ENCODE measurements at places on chromosomes 5 and 9.

- DNase-seq = no peak
These were observed 366.2 kb upstream of the GRAMD2B start for GRCh38 chr5:126056851-126057622.

DNA sequence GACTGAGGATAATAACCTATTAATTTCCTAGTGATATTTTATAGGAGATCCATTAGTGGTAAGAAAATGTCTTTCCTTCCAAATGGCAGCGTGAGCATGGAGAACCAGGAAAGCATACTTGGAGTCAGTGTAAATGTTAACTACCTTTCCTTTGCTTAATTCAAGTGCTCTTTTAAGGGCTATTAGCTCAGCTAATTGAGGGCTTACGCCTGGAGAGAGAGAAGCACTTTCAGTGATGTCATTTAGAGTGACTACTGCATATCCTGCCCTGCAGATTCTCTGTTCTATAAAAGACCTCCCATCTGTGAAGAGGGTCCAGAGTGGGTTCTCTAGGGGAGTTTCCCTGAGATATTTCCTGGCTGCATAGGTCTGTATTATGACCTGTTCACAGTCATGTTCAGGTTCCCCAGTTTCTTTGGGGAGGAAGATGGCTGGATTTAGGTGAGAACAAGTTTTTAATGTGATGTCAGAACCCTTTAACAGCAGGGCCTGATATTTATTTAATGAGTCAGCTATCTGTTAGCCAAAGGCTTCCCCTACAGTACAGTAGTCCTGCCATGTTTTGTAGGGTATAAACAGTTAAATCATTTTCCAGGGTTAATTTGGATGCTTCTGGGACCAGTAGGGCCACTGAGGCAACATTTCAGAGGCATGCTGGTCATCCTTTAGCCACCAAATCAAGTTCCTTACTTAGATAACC is 89.6 kb downstream of the TRIM36 start:
- DNase-seq = no peak

GRCh38 chr5:89081360-89081759 is 198.4 kb upstream of the MEF2C start:
- DNase-seq = no peak

GRCh38 chr5:95595289-95595931 is 24.5 kb upstream of the GPR150 start:
- DNase-seq = no peak

GRCh38 chr5:3394891-3395599 is 200.6 kb upstream of the IRX1 start:
- no peak for DNase-seq

DNA sequence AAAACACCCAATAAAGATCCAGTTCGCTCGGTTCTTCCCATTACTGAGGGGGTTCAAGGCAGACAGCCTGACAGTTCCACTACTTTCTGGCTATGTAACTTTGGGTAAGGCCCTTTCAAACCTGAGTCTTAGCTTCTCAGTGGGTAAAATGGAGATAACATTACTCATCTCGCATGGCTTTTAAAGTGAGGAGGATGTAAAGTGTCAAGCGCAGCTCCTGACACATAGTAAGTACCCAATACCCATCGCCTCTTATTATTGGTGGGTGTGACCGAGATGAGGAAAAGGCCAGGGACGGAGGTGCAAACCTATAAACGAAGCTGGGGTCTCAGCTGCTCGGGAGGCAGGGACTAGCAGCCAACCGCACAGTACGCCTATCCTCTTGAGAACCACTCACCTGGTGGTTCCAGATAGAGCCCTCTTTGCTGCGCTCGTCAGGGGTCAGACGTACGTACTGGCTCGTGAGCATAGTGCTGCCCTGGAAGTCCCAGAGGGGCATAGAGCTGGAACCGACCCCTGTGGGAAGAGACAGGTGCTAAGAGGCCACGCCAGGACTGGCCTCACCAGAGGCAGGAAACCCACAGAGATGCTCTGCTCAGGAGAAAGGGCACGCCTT is 584 bp downstream of the LMAN2 start:
- no peak for DNase-seq

DNA sequence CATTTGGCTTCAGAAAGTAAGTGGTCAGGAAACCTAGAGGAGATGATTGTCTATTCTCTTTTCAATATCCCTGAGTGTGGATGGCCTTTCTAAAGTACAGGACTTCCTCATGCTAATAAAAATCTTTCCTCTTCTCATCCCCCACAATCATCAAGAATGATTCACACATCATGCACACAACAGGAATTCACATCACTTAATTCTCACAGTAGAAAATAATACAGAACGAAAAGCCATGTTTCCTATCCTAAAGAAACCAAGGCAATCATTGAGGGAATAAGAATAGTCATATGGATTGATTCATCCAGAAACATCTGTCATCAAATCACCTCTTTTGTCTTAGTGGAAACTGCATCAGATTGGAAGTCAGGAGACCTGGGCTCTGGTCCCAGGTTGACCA is 203.1 kb upstream of the PIK3R1 start:
- DNase-seq = no peak

DNA sequence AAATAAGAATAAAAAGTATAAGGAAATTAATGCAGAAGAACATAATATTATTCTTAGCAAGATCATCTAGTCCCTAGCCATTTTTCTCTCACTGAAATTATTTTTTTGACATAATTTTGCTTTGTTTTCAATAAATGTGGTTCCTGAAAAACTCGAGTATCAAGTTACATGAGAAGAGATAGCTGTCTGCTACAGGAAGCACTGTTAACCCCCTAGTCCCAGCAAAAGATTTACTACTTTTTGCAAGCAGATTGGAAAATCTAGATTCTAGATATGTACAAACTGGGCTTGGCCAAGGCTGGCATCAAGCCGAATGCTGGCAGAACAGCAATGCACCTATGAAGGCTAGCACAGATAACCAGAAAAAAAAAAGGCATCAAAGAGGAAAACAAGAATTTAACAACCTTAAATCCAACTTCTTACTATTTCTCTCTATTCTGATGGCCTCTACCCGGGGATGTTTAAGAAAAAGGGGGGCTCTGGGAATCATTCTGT is 21.9 kb upstream of the ISCA1 start:
- DNase-seq = no peak

DNA sequence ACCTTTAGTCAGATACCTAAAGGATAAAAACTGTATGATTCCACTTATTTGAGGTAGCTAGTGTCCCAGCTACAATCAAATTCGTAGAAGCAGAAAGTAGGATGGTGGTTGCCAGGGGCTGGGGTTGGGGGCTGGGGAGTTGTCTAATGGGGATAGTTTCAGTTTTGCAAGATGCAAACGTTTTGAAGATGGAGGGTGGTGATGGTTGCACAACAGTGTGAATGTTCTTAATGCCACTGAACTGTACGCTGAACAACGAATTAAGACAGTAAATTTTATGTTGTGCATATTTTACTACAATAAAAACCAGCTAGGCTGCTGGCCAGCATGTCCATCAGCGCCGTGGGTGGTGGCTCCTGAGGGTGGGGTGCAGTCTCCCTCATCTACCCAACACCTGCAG is 137.8 kb downstream of the GADD45G start:
- no peak for DNase-seq

GRCh38 chr5:177089127-177089526 is 2.4 kb downstream of the FGFR4 start:
- no peak for DNase-seq

GRCh38 chr5:76978869-76979268 is 26.0 kb downstream of the CRHBP start:
- no peak for DNase-seq

GRCh38 chr5:3105581-3105980 is 354.1 kb upstream of the IRX2 start:
- peak; percentile 52 for DNase-seq

DNA sequence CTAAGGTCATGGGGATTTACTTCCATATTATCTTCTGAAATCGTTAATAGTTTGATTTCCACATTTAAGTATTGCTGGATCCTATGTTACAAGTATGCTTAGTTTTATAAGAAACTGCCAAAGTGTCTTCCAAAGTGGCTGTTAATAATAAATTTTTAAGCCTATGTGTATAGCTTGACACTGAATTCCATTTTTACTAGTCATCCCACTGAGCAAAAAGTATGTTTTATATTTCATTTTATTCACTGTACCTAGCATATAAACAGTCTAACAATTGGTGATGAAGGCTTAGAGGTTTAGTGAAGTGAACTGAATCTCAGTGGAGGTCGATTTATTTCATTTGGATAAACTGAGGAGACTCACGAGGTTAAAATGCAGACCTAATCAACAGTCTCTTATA is 174.6 kb downstream of the ADAMTS6 start:
- no peak for DNase-seq

DNA sequence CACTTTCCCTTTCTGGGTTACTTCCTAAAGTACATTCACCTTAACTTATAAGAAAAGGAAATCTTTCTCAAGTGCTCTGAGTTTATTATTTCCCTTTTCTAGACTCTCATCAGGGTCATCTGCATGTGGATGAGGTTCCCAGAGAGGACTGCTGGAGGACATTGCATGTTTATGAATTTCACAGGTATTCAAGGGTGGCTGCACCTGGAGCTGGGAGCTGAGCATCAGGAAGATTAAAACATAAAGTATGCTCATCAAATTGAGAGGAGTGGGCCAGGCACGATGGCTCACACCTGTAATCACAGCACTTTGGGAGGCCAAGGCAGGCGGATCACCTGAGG is 34.7 kb upstream of the PLIN2 start:
- DNase-seq = no peak

DNA sequence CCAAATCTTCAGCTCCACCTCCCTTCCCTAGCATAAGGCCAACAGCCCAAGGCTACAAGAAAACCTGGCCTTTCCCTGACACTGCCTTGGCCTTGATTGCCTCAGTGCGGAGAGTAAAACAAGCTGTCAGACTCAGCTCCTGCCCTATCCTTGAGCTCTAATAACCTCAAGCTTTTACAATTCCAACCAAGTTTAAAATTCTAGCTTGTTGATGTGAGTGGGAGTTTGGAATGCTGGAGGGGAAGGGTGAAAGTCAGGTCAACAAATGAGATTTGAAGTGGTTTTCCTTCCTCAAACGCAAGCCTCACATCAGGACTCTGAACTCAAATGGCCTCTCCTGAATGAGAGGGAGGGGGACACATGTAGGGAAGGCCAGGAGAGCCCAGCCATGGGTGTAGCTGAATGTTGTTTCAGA is 197.0 kb upstream of the VLDLR start:
- DNase-seq = no peak

GRCh38 chr5:167658889-167659288 is 632.6 kb upstream of the WWC1 start:
- DNase-seq = no peak

- DNase-seq = no peak
These were observed 35.3 kb upstream of the NFIL3 start for GRCh38 chr9:91458906-91459305.

DNA sequence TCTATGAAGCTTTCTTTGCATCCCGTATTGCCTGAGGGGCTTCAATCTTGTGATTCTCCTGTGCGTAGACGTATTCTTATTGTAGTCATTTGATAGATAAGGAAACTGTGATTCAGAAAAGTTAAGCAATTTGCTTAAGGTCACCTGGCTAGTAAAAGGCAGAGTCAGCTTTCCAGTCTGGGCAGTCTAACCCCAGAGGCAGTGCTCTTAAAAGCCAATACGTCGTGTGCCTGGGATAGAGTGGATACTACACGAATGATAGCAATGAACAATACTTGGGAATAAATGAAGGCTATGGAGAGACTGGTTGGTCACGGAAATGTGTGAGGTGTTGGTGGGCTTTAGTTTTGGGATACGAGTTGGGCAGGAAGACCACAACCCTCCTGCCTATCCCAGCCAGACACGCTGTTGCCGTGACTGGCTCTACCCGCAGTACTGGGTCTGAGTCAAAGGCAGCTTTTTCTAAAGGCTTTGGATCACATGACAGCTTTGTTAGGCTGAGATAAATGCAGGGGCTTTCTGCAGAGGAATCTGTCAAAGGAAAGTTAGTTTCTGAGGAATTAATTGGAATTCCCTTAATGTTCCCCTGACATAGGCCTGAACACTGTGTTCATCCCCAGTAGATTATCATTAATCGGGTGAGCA is 302.6 kb downstream of the KIF4B start:
- no peak for DNase-seq

GRCh38 chr5:180959661-180960060 is 29.0 kb upstream of the BTNL3 start:
- no peak for DNase-seq

DNA sequence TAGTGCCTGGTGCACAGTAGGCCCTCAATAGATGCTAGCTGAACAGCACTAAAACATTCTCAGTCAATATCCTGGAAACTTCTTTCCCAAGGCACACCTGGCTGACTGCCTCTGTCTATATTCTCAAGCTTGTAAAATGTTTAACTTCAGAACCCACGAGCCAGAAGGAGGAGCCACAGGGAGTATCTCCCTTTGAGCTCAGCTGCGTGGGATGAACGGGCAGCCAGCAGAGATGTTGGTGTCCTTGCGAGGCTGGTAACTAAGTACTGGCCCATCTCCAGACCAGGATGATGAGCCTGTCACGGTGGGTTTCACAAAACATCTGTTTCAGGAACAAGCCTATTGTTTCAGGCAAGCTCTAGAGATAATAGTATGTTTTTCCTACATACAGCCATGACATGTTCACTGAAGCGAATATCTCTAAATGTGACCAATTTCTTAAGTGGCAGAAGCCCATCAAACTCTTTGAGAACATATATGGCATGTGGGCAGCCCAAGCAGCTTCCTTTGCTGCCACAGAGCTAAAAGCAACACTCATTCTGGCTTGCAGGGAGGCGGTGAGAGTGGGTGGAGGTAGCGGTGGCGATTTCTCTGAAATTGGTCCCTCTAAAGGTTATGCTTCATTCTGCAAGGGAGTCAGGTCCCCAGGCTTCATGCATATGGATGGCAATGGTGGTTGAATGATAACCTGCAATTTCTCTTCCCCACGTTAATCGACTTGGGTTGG is 206.2 kb downstream of the TTLL11 start:
- no peak for DNase-seq

- DNase-seq = no peak
These were observed 123.2 kb upstream of the FBXL7 start for GRCh38 chr5:15376803-15377202.

GRCh38 chr5:37501152-37501551 is 122.0 kb downstream of the WDR70 start:
- no peak for DNase-seq

GRCh38 chr5:68134033-68134668 is 81.4 kb upstream of the PIK3R1 start:
- no peak for DNase-seq

DNA sequence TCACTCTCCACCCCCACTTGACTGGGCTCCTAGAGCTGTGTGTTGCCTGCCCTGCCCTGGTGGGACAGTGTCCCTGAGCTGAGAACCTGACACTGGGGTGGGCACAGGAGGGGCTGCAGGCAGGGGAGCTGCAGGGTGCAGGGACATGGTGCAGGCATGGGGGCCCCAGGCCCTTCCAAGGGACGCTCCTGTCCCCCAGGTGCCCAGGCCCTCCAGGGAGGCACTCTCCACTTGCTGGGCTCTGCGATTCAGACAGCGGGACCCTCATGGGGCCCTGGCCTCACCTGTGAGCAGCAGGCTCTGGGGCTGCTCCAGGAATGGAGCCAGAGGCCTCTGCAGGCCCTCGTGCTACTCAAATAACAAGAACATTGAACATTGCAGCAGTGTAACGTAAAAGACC is 89.4 kb downstream of the BARX1 start:
- no peak for DNase-seq

DNA sequence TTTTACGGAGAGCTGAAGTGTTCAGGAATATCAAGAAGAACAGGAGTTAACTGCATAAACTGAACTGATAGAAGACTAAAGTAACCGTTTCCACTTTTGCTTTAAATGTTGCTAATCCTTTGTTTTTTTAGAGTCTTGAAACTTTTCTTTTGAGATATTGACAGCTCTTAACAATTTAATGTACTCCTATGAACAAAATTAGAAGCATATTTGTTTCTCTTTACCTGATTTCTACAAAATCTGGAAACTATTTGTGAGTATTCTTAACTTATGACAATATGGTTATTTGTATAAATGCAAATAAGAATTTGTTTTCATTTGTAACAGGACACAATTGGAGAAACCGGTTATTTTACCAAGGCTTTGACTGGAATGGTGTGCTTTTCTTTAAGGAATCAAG is 89.5 kb upstream of the FAM120A start:
- DNase-seq = no peak

Measured in DMS153 (cell line).